ENCODE measurements at places on chromosomes 5 and 9. TPM values are rescaled to one million over a fixed set of nuclear protein-coding genes. Genes with fewer than 3 reads are reported as not detected.

Gene JAKMIP2
- 4.1 TPM for total RNA-seq

Gene CCDC152
- 5.5 TPM for total RNA-seq

Gene CXXC5
- total RNA-seq: 2.9 TPM

Gene DND1
- total RNA-seq: 3.5 TPM

Gene RAB24
- total RNA-seq: 17.7 TPM

Gene TMEM232
- 0.80 TPM for total RNA-seq

Gene ELAVL2
- not detected for total RNA-seq

Gene TDRD7
- 5.5 TPM for total RNA-seq

Gene EGFLAM
- not detected for total RNA-seq

Gene RAD50
- 49.2 TPM for total RNA-seq

Gene ISL1
- total RNA-seq: not detected

Gene SOWAHA
- 0.28 TPM for total RNA-seq

Gene ANKRD34B
- total RNA-seq: not detected

Gene RGP1
- total RNA-seq: 17.0 TPM

Gene DNAH5
- total RNA-seq: not detected

Gene PAPPA
- not detected for total RNA-seq

Gene NR6A1
- total RNA-seq: 1.8 TPM

Gene TSSK1B
- not detected for total RNA-seq
